A549 treated with DMSO at 1 μM for 4 hours (cell line): ENCODE measurements at places on chromosomes 1 and 21. TPM values are rescaled to one million over a fixed set of nuclear protein-coding genes. Genes with fewer than 3 reads are reported as not detected.

Gene CENPS
- total RNA-seq, result 22.7 to 32.4 TPM (median 30.4 TPM) in 5 replicates

Gene ANKRD35
- total RNA-seq, result not detected in 5 replicates

Gene IGFN1
- total RNA-seq, result 0.85 to 1.5 TPM (median 1.1 TPM) in 5 replicates

Gene NT5C1A
- not detected in 5 replicates for total RNA-seq

Gene CD52
- not detected in 5 replicates for total RNA-seq

Gene TNN
- total RNA-seq, result not detected in 5 replicates

Gene PTPN22
- total RNA-seq, result not detected in 5 replicates

Gene KCNK1
- 13.2 to 19.6 TPM (median 18.1 TPM) in 5 replicates for total RNA-seq

Gene SPRR4
- not detected in 5 replicates for total RNA-seq

Gene GBP7
- not detected in 5 replicates for total RNA-seq

Gene DCDC2B
- total RNA-seq, result not detected in 5 replicates

Gene SLC1A7
- total RNA-seq, result 0.04 TPM in 1 of 5 replicates, not detected in the others

Gene KRTAP19-6
- total RNA-seq, result not detected in 5 replicates

Gene GSTM1
- total RNA-seq, result not detected in 5 replicates

Gene C8B
- not detected in 5 replicates for total RNA-seq

Gene ZNF684
- total RNA-seq, result 1.8 to 3.0 TPM (median 2.1 TPM) in 5 replicates

Gene BECN2
- total RNA-seq, result not detected in 5 replicates

Gene DCST1
- total RNA-seq, result not detected in 5 replicates

Gene S100B
- total RNA-seq, result not detected in 5 replicates

Gene PRKCZ
- total RNA-seq, result 7.4 to 9.7 TPM (median 7.7 TPM) in 5 replicates

Gene ATP6V0B
- 104 to 166 TPM (median 140 TPM) in 5 replicates for total RNA-seq
